Right hindlimb (tissue), 1 donor: ENCODE measurements at places on chromosomes 16 and 17.
A peak's percentile ranks its signal among the peaks of the same experiment; 100 is the strongest.

GRCh38 chr17:50157891-50158290, 7.4 kb upstream of the PPP1R9B start:
- DNase-seq, result no peak

GRCh38 chr16:28984091-28984490, 761 bp upstream of the LAT start:
- DNase-seq, result no peak

DNA sequence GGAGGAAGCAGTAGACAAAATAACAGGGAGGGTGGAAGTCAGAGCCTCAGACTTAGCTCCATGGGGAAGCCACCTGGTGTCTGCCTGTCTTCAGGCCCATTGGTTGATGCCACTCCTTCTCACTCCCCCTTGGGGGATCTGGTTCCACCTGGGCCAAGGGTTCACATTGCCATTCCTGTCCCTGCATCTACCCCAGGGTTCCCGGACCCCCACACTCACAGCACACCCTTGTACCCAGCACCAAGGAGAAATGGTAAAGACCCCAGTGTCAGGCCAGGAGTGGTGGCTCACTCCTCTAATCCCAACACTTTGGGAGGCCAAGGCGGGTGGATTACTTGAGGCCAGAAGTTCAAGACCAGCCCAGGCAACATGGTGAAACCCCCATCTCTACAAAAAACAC, 1.0 kb upstream of the CA7 start:
- DNase-seq, result no peak

DNA sequence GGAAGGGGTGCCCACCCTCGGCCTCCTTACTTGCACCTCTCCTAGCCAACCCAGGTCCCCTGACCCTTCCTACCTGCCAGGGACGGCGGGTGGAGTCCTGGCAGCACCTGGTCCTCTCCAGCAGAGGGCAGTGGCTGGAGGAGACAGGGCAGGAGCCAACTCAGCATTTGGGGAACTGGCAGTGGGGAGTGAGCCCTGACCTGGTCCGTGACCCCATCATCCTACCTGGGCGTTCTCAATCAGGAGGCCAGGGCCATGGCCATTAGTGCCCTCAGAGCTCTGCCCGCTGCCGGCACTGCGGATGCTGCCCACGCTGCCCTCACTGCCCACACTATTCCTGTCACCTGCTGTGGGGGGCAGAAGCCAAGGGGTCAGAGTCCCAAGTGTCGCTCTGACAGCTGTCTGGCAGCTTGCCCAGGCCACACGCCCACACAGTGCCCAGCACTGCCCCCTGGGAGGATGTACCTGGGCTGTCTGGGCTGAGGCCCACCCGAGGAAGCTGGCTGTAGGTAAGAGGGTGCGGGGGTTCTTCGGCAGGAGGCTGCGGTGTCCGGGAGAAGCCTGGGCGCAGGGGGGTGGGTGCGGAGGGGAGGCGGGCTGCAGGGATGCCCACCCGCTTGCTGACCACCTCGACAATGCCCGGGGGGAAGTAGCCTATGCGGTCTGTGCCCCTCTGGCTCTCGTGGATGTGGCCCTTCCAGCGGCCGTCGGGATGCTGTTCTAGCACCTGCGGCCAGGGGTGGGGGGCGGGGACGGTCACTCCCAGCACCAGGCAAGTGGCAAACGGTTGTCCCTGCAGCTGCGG, 10.8 kb downstream of the CASKIN2 start:
- DNase-seq, result no peak

DNA sequence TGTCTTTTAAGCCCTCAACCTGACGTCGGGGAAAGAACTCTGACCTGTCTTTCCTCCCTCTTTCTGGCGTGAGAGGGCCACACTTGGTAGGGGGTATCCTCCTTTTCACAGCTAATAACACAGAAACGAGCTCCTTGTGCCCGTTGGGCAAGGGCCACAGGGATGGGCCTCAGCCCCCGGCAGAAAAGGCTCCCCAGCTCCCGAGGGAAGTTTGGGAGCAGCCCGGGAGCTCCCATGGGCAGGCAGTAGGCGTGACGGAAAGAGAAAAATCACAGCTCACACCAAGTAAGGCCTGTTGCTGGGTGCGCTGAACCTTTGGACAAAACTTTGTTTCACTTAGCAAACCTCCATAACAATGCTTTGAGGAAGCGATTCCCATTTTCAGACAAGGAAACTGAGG, 82.8 kb upstream of the MED9 start:
- no peak for DNase-seq

DNA sequence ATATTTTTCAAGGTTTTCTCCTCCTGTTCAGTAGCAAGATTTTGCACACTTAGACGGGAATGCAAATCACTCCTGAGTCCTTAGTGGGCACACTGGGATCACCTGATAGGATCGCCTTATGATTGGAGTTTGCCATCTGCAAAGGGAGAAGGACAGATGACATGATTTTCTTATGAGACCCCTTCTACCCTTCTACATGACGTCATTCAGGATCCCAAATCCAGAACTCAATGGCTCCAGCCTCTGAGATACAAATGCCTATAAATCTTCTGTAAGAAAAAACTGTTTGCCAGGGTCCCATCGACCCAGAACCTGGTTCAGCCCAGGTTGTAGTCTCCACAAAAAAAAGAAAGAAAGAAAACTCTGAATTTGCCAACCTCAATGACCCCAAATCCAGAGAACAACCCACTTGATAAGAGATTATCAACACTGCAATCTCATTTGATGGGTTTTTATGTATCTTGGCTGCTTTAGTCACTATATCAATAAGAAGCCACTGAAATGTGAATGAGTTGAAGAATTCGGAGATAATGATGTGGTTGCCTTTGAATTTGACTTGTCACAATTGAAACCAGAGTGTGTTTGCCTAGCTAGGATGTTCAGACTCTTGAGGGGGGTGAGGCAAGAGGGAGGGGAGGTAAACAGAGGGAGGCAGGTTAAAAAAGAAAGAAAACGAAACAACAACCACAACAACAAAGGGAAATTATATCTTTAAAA, 6.7 kb downstream of the ZNF423 start:
- no peak for DNase-seq

- DNase-seq, result peak; percentile 82
Observed at GRCh38 chr17:70168044-70168976, 1.0 kb upstream of the KCNJ2 start.

DNA sequence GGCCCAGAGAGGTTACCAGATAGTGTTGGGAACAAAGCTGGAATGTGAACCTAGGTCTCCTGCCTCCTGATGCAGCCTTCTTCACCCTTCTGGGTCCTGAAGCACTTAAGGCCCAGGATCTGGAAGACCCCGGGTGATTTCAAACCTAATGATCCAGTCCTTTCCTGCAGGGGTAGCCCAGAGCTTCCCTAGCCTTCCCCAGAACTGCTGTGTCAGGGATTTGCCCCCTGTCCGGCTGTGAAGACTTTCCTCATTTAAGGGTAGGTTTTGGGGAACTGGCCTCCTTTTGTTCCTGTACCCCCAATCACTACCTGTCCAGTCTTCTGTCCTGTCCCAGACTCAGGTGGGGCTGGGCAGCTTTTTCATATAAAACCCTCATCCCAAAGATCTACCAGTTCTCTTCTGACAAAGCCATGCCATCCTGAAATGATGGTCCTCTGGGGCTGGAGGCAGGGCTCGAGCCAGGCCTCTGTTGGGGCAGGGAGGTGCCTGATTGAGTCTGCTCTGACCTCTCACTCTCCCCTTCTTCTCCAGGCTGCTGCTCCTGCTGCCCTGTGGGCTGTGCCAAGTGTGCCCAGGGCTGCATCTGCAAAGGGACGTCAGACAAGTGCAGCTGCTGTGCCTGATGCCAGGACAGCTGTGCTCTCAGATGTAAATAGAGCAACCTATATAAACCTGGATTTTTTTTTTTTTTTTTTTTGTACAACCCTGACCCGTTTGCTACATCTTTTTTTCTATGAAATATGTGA, 1.3 kb downstream of the MT1X start:
- DNase-seq, result no peak

DNA sequence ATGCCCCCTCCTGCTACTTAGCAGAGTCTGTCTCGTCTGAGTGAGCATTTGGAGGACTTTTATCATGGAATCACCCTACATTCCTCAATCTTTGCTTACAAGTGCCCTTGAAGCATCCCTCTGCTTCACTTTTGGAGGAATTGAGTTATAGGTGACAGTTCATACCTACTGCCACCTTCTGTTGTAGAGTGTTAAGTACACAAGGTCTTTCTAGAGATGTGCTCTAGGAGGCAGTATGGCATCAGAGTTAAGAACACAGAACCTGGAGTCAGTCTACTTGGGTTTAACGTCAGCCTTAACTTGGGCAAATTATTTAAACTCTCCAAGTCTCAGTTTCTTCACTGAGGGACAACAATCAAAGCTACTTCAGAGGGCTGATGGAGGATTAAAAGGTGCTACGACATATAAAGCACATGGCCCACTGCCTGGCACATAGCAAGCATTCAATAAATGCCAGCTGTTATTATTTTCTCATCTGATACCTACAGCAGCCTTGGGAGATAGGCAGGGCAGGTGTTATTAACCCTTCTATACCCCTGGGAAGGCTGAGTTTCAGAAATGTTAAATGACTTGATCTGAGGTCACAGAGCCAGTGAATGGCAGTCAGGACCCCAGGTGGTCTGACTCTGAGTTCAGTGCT, 62.2 kb downstream of the UTP18 start:
- DNase-seq, result no peak

DNA sequence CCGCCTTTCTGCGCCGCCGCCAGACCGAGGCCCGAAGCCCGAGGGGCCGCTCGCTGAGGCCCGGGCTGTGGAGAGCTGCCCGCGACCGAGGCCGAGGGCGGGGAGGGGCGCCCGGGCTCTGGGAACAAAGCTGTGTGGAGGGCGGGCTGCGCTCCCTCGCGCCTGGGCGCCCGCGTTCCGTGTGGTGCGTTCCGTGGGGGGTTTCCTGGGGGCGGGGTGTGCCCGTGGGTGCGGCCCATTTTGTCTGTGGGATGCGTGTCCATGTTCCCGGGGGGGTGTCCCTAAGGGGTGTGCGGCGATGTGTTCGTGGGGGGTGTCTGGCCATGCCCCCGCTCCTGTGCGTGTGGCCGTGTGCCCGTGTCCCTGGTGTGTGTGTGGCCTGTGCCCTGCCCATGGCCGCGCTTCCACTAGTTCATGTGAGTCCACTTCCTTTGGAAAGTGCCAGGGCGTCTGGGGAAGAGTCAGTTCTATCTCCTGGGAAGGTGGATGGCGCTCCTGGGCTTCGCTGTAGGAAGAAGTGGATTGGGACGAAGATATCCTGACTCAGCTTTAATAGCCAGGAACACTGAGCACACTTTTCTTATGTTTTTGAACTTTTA, 520 bp downstream of the JPT2 start:
- no peak for DNase-seq

- DNase-seq, result peak; percentile 9
Observed at GRCh38 chr17:76542566-76542971, 2.7 kb downstream of the PRCD start.

DNA sequence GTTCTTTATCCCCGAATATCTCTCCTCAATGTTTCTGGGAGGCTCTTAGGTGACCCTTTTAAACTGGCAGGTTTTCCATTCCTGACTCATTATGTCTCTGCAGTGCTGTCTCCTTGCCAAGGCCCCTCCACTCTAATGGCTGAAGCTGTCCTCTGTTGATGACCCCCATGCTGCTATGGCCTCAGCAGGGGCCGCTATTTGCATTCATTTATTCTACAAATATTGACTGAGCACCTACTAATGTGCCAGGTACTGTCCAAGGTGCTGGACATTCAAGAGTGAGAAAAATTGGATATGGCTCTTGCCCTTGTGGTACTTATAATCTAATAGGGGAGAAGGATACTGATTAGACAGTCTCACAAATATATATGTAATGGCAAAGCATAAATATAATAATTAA, 55.4 kb downstream of the GP2 start:
- DNase-seq, result no peak

DNA sequence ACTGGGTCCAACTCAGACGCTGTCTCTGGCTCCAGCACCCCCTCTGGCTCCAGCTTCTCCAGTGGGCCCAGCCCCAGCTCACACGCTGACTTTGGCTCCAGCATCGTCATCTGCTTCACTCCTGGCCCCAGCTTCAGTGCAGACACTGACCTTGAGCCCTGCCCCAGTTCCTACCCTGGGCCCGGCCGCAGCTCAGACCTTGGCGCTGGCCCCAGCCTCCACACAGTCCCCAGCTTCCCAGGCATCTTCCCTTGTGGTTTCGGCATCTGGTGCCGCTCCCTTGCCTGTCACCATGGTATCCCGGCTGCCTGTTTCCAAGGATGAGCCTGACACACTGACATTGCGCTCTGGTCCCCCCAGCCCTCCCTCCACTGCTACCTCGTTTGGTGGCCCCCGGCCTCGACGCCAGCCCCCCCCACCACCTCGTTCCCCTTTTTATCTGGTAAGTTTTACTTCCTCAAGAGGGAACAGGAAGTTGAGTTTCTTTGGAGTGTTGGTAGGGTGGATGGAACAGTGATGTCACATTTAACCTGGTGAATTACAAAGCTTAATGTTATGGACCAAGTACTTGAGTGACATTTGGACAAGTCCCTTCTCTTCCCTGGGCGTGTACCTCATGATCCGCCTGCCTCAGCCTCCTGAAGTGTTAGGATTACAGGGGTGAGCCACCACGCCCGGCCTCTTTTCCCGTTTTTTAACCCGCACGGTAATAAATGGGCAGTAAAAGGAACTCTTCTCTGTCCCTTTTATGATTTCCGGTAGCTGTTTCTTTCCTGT, 23.4 kb upstream of the PHKG2 start:
- DNase-seq, result no peak

- DNase-seq, result no peak
Observed at GRCh38 chr17:31902693-31903092, 1.2 kb upstream of the UTP6 start.

GRCh38 chr17:60513014-60513413, 13.0 kb downstream of the APPBP2 start:
- no peak for DNase-seq

DNA sequence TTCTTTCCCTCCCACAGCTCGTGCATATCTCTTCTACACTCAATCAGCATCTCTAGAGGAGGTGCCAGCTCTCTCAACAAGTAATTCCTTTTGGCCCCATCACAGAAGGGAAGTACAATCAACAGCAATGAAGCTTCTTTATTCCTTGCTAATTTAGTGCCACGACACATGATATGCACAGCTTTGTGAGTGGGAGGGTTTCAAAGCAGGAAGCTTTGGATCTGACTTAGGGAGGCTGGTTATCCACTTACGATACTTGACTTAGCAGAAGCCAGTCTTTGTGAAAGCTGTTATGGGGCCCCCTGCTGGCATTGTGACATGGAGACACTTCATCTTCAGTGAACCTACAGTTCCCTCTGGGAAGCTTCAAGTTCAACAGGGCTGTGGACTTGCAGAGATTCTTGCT, 81.0 kb downstream of the TMEM100 start:
- peak; percentile 70 for DNase-seq

- DNase-seq, result no peak
Observed at GRCh38 chr17:82983510-82984248, 95.7 kb upstream of the METRNL start.

GRCh38 chr17:82047379-82047778, 4.2 kb downstream of the RFNG start:
- no peak for DNase-seq

DNA sequence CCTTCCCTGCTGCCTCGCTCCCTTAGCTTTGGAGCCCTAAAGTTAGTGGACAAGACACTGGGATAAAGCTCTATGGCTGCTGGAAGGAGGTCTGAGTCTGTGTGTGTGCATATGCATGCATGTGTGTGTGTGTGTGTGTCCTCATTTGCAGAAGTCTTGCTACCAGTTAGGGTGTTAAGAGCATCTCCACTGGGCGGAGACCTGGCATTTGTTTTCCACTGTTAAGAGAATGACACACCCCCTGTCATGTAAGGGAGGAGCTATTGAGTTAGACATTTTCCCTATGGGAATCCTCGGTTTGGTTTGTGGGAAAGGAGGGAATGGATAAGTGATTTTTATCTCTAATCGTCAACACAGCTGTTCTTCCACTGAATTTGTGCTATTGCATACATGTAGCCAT, 24.8 kb upstream of the ARHGAP23 start:
- no peak for DNase-seq

GRCh38 chr17:59832883-59833379, 59.8 kb downstream of the TUBD1 start:
- no peak for DNase-seq
